ENCODE measurements at places on chromosomes 7 and 10. TPM values are rescaled to one million over a fixed set of nuclear protein-coding genes. Genes with fewer than 3 reads are reported as not detected.

PILRA gene
- total RNA-seq, result 0.40 TPM

CAV2 gene
- total RNA-seq, result 406 TPM

GPNMB gene
- 0.72 TPM for total RNA-seq

OR13A1 gene
- total RNA-seq, result not detected

RBP3 gene
- not detected for total RNA-seq

AGMO gene
- total RNA-seq, result not detected

HELLS gene
- 111 TPM for total RNA-seq

C10orf71 gene
- not detected for total RNA-seq

ASB10 gene
- not detected for total RNA-seq

MKI67 gene
- 63.0 TPM for total RNA-seq

PODXL gene
- 205 TPM for total RNA-seq

RNF32 gene
- total RNA-seq, result 0.29 TPM

EPDR1 gene
- 5.5 TPM for total RNA-seq

C10orf105 gene
- total RNA-seq, result 0.07 TPM

CCZ1 gene
- total RNA-seq, result 111 TPM

CDNF gene
- 0.65 TPM for total RNA-seq

TMEM130 gene
- total RNA-seq, result not detected

PAPOLB gene
- 0.27 TPM for total RNA-seq

RAB11FIP2 gene
- total RNA-seq, result 22.0 TPM

FBXO24 gene
- total RNA-seq, result 0.27 TPM

PDLIM1 gene
- 110 TPM for total RNA-seq

NT5C2 gene
- total RNA-seq, result 71.1 TPM

PLPP4 gene
- 4.7 TPM for total RNA-seq

GDF10 gene
- not detected for total RNA-seq

LIPJ gene
- total RNA-seq, result not detected

EVX1 gene
- total RNA-seq, result not detected

KNDC1 gene
- total RNA-seq, result not detected

MTG1 gene
- 45.3 TPM for total RNA-seq

BICC1 gene
- total RNA-seq, result 3.9 TPM

FGFBP3 gene
- 0.27 TPM for total RNA-seq

TMEM229A gene
- not detected for total RNA-seq

NEUROD6 gene
- not detected for total RNA-seq

TMEM140 gene
- total RNA-seq, result 9.6 TPM

PLA2G12B gene
- total RNA-seq, result not detected

DLD gene
- 116 TPM for total RNA-seq

UPP1 gene
- total RNA-seq, result 41.6 TPM

NOLC1 gene
- total RNA-seq, result 75.4 TPM

NAT16 gene
- total RNA-seq, result not detected

PTPN20 gene
- total RNA-seq, result 0.57 TPM

HOXA7 gene
- total RNA-seq, result 0.27 TPM

ANXA8 gene
- total RNA-seq, result not detected

DOCK1 gene
- 118 TPM for total RNA-seq

HOXA1 gene
- total RNA-seq, result 0.93 TPM

NKX1-2 gene
- total RNA-seq, result not detected

TWNK gene
- 7.6 TPM for total RNA-seq

OLAH gene
- total RNA-seq, result not detected
